ENCODE measurements at places on chromosomes 5 and 9. TPM values are rescaled to one million over a fixed set of nuclear protein-coding genes. Genes with fewer than 3 reads are reported as not detected.

Gene KIF20A
- 17.3 TPM for polyA plus RNA-seq

Gene SLC38A9
- polyA plus RNA-seq = 11.0 TPM

Gene SEMA6A
- 43.9 TPM for polyA plus RNA-seq

Gene PCDHGC3
- polyA plus RNA-seq = 83.8 TPM

Gene NFIB
- 82.4 TPM for polyA plus RNA-seq

Gene PDE6A
- 0.06 TPM for polyA plus RNA-seq

Gene C5orf34
- 2.9 TPM for polyA plus RNA-seq

Gene C8G
- polyA plus RNA-seq = 0.32 TPM

Gene F2RL2
- 0.63 TPM for polyA plus RNA-seq

Gene CCDC192
- 0.48 TPM for polyA plus RNA-seq

Measured in forelimb muscle (tissue), 1 donor.